NCI-H146 (cell line): ENCODE measurements at places on chromosomes 2 and 18.
A peak's percentile ranks its signal among the peaks of the same experiment; 100 is the strongest.

DNA sequence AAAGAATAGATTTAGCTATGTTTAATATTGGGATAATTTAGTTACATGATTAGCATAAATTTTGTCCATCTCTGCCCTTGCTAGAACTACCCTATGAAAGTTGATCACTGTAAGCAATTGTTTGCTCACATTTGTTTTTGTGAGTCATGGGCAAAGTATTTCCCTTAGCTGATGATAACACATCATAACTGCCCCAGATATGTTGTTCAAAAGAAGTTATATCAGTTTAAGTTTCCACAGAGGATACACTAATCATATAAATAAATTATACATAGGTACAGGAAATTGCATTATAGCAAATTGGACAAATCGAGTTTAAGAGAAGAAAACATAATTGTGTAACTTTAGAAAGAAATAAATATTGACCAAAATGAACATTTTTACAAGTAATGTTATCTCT is 223.2 kb upstream of the PIK3C3 start:
- no peak for DNase-seq

DNA sequence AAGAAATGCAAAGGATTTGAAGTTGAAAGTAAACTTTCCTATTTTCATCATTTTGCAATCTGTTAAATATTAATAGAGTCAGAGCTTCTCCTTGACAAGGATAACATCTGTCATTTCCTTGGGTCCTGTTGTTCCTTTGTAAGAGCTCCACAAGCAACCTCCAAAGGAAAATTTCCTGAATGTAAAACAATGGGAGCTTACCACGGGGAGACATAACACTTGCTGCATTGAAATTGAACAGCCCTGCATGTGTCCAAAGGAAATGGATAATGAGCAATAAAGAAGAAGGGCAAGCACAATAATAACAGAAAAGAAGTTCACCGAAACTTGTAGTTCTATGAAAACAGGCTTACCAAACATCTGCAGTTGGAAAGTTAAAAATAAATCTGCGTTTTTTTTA is 42.0 kb upstream of the SCG2 start:
- DNase-seq: peak; percentile 31

DNA sequence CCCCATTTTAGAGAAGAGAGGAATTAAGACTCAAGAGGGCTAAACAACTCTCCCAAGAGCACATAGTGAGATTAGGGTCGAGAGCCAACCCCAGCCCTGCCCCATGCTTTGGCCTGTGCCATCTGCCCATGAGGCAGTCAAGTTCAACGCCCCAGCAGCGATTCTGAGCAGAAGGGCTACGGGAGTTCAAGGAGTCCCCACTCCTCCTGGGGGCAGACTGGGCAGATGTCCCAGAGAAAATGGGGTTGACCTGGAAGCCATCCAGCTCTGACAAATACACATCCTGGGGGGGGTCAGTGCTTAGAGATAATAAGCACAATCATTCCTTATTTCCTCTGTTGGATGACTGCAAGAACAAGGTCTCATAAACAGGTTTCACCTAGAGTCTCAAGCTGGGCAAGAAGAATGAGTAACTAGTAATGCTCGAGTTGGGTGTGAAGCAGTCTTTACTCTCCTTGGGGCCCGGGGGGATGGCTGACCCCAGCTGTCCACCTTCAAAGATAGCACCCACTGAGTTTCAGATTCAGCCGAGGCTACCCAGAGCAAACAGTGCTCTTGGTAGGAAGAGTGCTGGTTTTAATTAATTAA is 716.4 kb downstream of the RNF144A start:
- peak; percentile 95 for DNase-seq

- DNase-seq: no peak
These were observed 24.8 kb upstream of the GALNT14 start for GRCh38 chr2:31163011-31163539.

GRCh38 chr18:32507093-32507492 is 36.4 kb upstream of the GAREM1 start:
- no peak for DNase-seq

- no peak for DNase-seq
These were observed 12.1 kb downstream of the NEURL3 start for GRCh38 chr2:96493072-96493471.
